ENCODE measurements at places on chromosomes 2 and 18.

DNA sequence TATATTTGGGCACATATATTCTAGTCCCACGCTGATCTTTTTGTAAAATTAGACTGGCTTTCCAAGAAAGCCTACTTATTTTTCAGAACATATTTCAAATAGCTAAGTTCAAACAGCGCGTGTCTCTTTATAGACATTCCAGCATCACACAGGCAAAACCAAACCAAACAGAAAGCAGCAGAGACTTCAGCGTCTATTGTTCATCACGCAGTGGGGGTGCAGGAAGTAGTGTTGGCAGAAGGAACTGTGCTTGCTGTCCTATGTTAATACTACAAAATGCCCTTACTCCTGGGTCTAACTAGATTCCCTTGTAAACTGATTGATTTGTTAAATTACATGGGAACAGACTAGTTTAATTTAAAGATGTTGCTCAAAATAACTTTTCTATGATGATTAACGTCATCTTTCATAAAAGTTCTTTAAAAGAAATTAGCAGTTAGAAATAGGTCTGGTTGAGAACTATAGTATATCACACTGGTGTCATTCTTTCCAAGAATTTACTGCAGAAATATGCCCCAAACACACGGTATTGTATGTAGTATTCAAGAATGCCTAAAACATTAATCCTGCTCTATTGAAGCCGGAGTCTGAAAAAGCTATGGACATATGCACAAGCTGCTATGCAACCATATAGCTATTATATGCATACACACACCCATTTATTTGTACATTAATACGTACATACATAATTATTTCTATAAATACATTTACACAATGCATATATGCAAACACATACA is 436.3 kb downstream of the CBLN2 start:
- no peak for DNase-seq

GRCh38 chr2:214543386-214543955 is 132.6 kb downstream of the VWC2L start:
- no peak for DNase-seq

DNA sequence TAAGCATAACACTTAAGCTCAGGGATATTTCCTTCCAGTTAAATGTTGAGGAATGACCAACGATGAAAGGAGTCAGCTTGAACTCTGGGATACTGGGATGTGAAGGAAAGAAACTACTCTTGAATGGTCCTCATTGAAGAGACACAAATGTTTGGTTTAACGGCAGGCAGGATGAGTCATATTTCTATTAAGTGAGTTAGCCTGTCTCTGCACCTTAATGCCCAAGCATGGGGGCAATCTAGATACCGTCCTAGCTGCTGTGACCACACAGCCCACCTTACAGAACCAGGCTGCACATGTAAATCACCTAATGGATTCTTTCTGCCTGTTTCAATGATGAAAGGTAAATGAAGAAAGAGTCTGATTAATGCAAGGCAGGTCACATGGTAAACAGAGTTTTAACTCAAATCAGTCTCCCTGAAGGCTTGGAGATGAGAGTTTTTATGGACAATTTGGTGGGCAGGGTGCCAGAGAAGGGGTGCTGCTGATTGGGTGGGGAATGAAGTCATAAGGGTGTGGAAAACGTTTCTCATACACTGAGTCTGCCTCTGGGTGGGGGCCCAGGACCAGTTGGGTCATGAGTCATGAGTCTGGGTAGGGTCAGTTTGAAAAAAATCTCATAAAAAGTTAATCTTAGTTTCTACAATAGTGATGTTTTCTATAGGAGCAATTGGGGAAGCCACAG is 144.6 kb upstream of the MMADHC start:
- DNase-seq: no peak

DNA sequence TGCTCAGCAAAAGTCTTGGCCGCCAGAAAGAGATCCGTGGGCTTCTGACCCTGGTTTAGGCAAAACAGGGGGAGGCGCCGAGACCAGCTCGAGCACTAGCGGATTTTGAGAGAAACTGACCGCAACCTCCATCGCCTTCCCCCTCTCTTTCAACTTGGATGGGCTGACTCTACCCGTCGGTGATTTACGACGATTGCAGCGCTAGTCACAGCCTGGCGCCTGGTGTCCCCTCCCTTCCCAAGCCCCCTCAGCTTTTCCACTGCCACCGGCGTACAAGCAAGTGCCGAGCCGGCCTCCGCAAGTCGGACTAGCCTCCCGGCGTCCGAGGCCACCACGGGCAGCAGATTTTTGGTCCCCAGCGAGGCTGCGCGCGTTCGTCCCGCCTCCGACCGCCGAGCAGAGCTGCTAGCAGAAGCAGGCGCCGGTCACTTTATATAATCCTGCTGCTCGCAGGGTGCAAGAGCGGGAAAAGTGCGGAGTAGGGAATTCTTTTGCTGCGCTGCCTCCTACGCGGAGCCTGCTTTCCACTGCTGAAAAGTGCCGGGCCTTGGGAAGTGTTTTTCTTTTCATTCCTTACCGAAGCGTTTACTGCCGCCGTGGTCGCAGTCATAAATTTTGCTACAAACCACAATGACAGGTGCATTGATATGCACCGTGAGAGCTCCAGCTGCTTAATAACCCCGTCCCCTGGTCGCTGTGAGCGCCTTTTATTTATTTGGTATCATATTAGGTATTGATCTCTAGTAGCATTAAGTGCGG is 7.7 kb downstream of the HOXD3 start:
- DNase-seq: no peak

GRCh38 chr2:17059458-17059857 is 393.8 kb upstream of the CYRIA start:
- no peak for DNase-seq

GRCh38 chr2:105777506-105778055 is 32.9 kb downstream of the NCK2 start:
- peak; percentile 66 for DNase-seq

GRCh38 chr2:188414411-188414810 is 122.7 kb downstream of the GULP1 start:
- DNase-seq: no peak

DNA sequence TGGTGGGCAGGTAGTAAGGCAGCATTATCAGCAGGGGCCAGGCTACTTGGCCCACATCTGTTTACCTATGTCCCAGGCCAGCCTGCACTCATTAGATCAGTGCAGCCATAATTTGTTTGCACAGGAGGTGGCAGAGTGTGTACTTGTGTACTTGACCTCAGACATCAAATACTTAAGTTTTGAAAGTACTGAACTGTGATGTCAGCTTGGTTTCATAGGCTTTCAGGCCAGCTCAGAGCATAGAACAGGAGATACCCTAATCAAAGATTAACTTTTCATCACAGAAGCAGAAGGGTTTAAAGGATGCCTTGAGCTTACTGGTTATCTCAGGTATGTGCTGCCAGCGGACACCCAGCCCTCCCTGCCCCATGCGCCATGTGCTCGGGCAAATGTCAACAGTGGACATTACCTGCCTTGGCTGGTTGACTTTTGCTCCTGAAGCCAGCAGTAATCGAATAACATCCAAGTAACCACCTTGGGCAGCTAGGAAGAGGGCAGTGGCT is 33.2 kb downstream of the ANKRD29 start:
- no peak for DNase-seq

GRCh38 chr18:30694773-30695172 is 347.8 kb downstream of the DSC3 start:
- DNase-seq: no peak

- DNase-seq: no peak
Observed at GRCh38 chr2:95327861-95328260, 30.7 kb downstream of the KCNIP3 start.

GRCh38 chr2:163719331-163719730 is 16.5 kb downstream of the FIGN start:
- no peak for DNase-seq

- DNase-seq: peak; percentile 71
Observed at GRCh38 chr18:62957885-62958472, 242.6 kb downstream of the PHLPP1 start.

DNA sequence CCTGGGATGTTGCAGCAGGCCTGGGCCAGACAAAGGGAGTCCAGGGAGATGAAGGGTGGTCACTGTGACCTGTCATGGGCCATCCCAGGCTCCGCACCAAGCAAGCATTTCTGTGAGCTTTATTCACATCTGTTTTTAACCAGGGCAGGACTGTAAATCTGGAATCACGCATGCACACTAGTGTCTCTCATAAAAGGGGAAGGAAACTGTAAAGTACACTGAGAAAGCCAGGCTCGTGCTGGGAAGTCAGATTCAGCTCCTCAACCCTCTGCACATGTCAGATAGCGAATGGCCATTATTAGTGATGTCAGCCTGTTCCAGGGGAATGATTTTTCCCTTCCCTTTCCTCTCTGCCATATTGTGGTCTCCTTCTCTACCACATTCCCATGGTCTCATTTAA is 818.6 kb upstream of the RAB6C start:
- DNase-seq: no peak

DNA sequence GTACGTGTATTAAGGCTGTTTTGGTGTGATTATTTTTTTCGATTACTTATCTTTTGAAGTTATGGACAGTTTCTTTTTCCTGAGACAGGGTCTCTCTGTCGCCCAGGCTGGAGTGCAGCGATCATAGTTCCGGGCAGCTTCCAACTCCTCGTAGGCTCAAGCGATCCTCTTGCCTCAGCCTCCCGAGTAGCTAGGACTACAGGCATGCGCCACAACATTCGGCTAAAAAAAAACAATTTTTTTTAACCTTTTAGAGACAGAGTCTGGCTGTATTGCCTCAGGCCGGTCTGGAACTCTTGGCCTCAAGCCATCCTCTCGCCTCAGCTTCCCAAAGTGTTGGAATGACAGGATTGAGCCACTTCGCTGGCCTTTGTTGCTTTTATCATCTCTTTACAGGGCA is 945 bp downstream of the HAT1 start:
- DNase-seq: no peak

DNA sequence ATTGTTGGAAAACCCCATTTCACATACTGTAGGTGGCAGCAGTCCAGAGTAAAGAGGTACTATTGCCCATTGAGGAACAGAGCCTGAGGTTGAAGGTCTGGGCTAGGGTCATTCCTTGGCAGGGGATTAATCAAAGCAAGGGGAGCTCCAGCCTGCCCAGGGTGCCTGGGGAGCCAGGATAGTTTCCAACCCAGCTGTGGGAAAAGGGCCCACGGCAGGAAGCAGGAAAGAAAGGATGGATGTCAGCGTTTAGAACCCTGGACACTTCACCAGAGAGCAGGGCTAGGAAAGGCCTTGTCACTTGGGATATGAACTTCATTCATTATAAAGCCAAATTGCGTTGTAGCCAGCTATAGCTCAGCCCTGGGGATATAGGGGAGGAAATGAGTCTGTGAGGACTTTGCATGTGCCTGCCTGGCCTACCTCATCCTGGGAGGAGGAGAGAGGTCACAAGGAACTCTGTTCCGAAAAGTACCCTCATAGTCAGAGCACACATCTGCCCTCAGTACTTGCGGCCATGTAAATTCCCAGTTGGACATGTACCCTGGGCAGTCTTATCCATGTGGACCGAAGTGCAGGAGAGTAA is 140.2 kb upstream of the COPS8 start:
- DNase-seq: peak; percentile 28

- DNase-seq: no peak
Observed at GRCh38 chr2:237490009-237490711, 3.1 kb downstream of the MLPH start.

DNA sequence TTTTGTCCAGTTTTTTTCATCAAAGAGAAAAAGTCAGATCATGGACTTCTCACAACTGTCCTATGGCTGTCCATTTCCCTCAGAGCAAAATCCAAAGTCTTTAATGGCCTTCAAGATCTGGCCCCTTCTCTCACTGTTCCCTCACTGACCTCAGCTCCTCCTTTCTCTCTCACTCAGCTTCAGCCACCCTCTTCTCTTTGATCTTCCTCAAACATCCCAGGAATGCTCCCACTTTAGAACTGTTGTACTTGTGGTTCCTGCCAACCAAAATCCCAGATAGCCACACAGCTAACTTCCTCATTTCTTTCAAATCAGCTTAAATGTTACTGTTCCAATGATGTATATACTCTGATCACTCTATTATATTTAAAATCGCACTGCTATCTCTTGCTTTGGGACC is 82.9 kb downstream of the NUP35 start:
- no peak for DNase-seq

GRCh38 chr2:12642332-12642731 is 74.4 kb upstream of the TRIB2 start:
- DNase-seq: no peak

GRCh38 chr2:62471816-62472215 is 34.2 kb downstream of the TMEM17 start:
- no peak for DNase-seq

GRCh38 chr2:235238537-235238936 is 255.3 kb upstream of the AGAP1 start:
- no peak for DNase-seq

- DNase-seq: no peak
Observed at GRCh38 chr2:62569907-62570841, 64.2 kb upstream of the TMEM17 start.

DNA sequence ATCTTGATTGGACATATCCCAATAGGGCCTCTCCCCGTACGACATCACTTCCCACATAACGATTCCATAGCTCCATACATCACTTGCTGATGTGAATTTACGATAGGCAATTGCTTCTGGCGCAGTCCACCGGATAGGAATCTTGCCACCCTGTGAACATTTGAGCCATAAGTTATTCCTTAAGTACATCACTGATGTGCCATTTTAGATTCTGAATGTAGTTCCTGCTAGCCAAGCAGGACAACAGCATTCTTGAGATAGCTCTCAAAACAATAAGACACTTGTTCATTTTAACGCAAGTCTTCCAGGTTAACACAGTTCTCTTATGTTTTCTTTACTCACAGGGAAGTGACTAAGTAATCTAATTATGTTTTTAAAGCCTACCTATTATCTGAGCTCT is 138.0 kb downstream of the EPHA4 start:
- DNase-seq: no peak

DNA sequence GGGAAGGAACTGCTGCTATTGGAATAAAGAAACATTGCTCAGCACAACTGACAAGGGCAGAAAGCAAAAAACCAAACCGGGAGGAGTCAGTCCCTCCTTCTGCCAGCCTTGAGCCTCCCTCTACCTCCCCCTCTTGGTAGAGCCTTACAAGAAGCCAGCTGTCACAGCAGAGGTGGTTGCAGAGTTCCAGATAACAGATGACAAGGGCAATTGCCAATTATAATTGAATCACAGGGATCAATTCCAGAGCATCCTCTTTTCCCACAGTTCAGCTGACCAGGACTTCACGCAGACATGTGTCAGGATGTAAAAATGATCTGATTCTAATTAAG is 548.2 kb upstream of the LRRTM1 start:
- DNase-seq: no peak

DNA sequence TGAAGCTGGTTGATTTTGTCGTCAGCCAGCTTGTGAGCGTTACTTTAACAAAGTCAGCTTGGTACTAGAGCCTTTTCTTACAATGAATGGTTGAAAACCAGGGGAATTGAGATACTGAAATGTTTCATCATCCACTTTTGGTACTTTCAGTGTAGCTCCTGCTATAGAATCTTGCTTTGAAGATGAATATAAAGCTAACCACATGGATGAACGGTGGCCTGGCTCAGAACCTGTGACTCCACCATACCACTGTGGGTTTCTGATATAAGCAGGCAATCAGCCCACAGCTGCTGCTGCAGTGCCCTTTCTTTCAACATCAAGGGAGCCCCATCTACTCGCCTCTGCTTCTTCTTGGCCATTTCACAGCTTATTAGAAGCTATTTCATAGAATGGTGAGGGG is 53.2 kb upstream of the GPR45 start:
- no peak for DNase-seq
